Activated CD4-positive, alpha-beta T cell treated with anti-CD3 and anti-CD28 coated beads, Interleukin-2, amount 10 ng/mL, durations not matched to agents 24 days and 14 days (primary cell): ENCODE measurements at places on chromosomes 11 and 22. TPM values are rescaled to one million over a fixed set of nuclear protein-coding genes. Genes with fewer than 3 reads are reported as not detected.

DNA sequence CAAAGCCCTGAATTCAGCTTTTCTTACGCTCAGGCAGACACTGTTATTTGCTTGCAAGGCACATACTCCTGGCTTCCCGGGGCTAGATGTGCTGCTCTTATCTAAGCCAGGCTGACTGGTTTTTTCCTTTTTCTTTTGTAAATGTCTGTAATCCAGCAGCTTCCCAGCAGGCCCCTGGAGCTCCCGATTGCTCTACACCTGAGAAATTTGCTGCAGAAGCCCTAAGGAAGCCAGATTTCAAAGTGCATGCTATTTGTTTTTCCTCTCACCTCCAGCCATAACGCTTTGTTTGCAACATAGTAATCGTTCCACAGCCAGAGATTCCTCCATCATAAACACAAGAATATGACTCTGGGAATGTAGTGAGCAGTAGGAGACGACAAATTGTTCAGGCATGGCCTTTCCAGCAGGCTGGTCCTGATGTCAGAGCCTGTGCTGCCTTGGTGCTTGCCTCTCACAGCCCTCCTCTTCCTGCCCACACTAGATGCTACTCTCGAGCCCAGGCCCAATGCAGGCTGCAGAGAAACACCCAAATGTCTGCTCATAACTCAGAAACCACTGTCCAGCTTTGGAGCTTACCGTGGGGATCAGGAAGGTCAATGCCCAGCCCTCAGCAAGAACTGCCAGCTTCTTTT is 54.7 kb upstream of the SLC6A5 start:
- DNase-seq, result no peak
- H3K4me3 ChIP-seq, result no peak overlapping the region
- H3K27me3 ChIP-seq, result no peaks in the 10 kb centered on the region
- H3K4me1 ChIP-seq, result no peaks in the 10 kb centered on the region
- H3K27ac ChIP-seq, result no peak overlapping the region

DNA sequence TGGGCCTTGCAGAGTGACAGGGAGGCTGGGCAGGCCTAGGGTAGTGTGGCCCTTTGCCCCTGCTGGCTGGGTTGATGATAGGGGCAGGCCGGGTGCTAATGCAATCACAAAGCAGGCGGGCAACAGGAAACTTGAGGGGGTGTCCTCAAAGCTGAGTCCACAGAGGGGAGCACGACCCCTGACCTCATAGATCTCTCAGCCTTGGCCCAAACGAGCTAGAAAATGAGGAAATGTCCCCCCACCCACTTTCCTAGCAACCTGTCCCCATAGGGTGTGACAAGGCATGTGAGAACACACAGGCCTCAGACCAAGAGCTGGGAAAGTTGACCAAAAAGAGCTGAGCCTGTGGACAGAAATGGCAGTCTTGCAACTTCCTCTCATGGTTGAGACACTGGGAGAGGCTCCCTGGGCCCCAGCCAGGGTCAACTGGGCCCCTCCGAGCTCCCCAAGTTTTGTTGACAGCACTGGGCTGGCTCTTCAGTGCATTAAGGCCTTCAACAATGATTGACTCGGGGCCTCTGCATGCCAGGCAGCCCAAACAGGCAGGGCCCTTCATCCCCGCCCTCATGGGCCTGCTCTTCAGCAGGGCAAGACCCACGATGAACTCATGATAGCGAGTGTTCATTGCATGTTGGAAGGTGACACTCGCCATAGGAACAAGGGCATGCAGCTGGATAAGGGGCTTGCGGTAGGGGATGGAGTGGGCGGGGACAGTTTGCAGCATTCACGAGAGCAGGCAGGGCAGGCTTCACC is 9.8 kb upstream of the SPI1 start:
- H3K27me3 ChIP-seq, result no peaks in the 10 kb centered on the region
- H3K27ac ChIP-seq, result no peak overlapping the region
- no peak overlapping the region for H3K4me3 ChIP-seq
- no peaks in the 10 kb centered on the region for H3K36me3 ChIP-seq

The WNT7B gene
- not detected in 2 replicates for total RNA-seq

GRCh38 chr11:35311331-35311730 is 108.0 kb downstream of the SLC1A2 start:
- no peak overlapping the region for H3K4me3 ChIP-seq
- DNase-seq, result no peak
- H3K36me3 ChIP-seq, result no peaks in the 10 kb centered on the region

- H3K4me1 ChIP-seq, result no peaks in the 10 kb centered on the region
- H3K27ac ChIP-seq, result no peak overlapping the region
- DNase-seq, result no peak
- peaks cover 30% of the 10 kb centered on the region for H3K27me3 ChIP-seq
- no peaks in the 10 kb centered on the region for H3K36me3 ChIP-seq
Observed at GRCh38 chr11:19355601-19356000, 114.9 kb upstream of the E2F8 start.

GRCh38 chr22:46732513-46732912 is 5.5 kb downstream of the CERK start:
- H3K4me1 ChIP-seq, result peaks cover 32% of the 10 kb centered on the region
- no peak overlapping the region for H3K27ac ChIP-seq
- H3K4me3 ChIP-seq, result no peak overlapping the region
- H3K27me3 ChIP-seq, result no peaks in the 10 kb centered on the region

DNA sequence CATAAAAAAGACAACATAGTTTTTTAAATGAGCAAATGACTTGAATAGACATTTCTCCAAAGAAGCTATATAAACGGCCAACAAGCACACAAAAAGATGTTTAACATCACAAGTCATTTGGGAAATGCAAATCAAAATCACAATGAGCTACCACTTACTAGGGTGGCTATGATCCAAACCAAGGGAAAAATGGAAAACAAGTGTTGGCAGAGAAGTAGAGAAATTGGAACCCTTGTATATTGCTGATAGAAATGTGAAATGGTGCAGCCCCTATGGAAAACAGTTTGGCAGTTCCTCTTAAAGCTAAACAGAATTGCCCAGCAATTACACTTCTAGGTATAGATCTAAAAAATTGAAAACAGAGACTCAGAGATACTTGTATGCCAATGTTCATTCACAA is 29.0 kb downstream of the PAMR1 start:
- no peaks in the 10 kb centered on the region for H3K36me3 ChIP-seq
- no peak overlapping the region for H3K27ac ChIP-seq
- DNase-seq, result no peak
- H3K27me3 ChIP-seq, result peaks cover 5% of the 10 kb centered on the region
- no peaks in the 10 kb centered on the region for H3K4me1 ChIP-seq

DNA sequence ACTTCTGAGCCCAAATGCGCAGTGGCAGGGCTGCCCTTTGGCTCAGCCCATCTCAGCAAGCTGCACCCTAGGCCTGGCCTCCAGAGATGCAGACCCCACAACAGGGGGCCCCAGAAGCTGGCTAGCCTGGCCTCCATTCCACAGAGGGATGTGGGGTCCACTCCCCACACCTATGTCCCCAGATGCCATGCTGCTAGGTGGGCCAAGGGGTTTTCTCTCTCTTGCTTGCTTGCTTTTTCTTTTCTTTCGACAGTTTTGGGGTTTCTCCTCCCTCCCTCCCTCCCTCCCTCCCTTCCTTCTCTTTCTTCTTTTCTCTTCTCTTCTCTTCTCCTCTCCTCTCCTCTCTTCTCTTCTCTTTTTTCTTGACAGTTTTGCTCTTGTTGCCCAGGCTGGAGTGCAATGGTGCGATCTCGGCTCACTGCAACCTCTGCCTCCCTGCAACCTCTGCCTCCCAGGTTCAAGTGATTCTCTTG is 9.6 kb downstream of the SCARF2 start:
- no peaks in the 10 kb centered on the region for H3K36me3 ChIP-seq
- DNase-seq, result no peak
- peaks cover 56% of the 10 kb centered on the region for H3K27me3 ChIP-seq
- no peak overlapping the region for H3K4me3 ChIP-seq
- no peak overlapping the region for H3K27ac ChIP-seq
- peaks cover 13% of the 10 kb centered on the region for H3K4me1 ChIP-seq

DNA sequence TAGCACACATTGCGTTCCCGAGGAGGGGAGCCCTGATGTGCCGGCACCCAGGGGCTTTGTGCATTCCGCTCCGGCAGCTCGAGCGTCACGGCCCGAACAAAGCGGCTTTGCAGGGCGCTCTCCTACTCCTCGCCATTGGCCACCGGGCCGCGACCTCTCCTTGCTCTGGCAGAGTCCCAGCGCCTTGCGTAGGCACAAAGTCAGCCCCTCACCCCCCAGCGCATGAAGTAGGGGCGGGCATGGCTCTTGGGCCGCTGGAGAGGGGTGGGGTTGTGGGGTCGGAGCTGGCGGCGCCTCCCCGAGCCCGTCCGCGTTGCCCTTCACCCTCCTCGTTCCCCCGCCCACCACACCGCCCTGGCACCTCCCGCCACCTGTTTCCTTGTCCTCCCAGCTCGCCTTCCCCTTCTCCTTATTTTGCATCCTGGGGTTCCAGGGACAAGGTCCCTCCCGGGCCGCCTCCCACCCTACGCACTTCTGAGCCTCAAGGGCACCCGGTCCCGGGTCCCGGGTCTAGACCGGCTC is 753 bp upstream of the PPARA start:
- H3K4me3 ChIP-seq, result peak overlapping the region; percentile 84
- H3K27ac ChIP-seq, result no peak overlapping the region
- peaks cover 35% of the 10 kb centered on the region for H3K27me3 ChIP-seq

The SLC22A12 gene
- total RNA-seq, result not detected in 2 replicates

The ST3GAL4 gene
- total RNA-seq, result 12.3 and 13.3 TPM in 2 replicates

GRCh38 chr22:25110846-25111578 is 88.6 kb upstream of the CRYBB3 start:
- peaks cover 18% of the 10 kb centered on the region for H3K4me1 ChIP-seq
- peaks cover 11% of the 10 kb centered on the region for H3K36me3 ChIP-seq
- H3K4me3 ChIP-seq, result peak overlapping the region; percentile 81
- H3K27ac ChIP-seq, result peak overlapping the region; percentile 73
- peak; percentile 82 for DNase-seq

DNA sequence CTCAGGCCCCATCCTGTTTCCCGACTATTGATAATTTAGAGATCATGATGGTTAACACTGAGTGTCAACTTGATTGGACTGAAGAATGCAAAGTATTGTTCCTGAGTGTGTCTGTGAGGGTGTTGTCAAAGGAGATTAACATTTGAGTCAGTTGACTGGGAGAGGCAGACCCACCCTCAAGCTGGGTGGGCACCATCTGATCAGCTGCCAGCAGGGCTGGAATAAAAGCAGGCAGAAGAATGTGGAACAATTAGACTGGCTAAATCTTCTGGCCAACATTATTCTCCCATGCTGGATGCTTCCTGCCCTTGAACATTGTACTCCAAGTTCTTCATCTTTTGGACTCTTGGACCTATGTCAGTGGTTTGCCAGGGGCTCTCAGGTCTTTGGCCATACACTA is 1170.0 kb upstream of the CNTN5 start:
- H3K36me3 ChIP-seq, result no peaks in the 10 kb centered on the region
- H3K4me3 ChIP-seq, result no peak overlapping the region
- H3K27me3 ChIP-seq, result no peaks in the 10 kb centered on the region
- DNase-seq, result no peak
- H3K4me1 ChIP-seq, result no peaks in the 10 kb centered on the region

The OR51B5 gene
- not detected in 2 replicates for total RNA-seq

GRCh38 chr11:727859-728748 is 19.2 kb upstream of the TALDO1 start:
- H3K27ac ChIP-seq, result no peak overlapping the region
- no peak overlapping the region for H3K4me3 ChIP-seq
- peaks cover 5% of the 10 kb centered on the region for H3K27me3 ChIP-seq
- H3K4me1 ChIP-seq, result peaks cover 8% of the 10 kb centered on the region
- H3K36me3 ChIP-seq, result no peaks in the 10 kb centered on the region

The ANO5 gene
- total RNA-seq, result not detected in 2 replicates

The INSC gene
- 0.09 TPM in 1 of 2 replicates, not detected in the other for total RNA-seq

DNA sequence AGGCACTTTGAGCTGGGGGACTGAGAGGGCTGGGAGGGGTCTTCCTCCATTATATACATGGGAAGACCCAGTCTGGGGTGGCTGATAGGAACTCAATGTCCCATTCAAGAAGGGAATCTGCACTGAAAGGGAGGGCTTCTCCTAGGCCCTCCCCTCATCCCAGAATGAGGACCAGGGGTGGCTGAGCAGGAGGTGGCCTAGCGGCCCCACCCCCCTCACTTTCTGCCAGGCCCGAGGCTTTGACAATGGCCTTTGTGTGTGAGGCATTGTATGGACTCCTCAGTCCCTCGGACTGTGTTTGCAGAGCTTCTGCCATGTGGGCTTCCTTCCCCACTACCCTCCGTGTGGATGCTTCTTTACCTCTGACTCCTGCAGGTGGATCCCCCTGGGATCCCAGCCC is 65.7 kb downstream of the NECTIN1 start:
- no peaks in the 10 kb centered on the region for H3K4me1 ChIP-seq
- H3K4me3 ChIP-seq, result no peak overlapping the region
- H3K27me3 ChIP-seq, result no peaks in the 10 kb centered on the region
- no peaks in the 10 kb centered on the region for H3K36me3 ChIP-seq
- H3K27ac ChIP-seq, result no peak overlapping the region

- H3K4me1 ChIP-seq, result peaks cover 7% of the 10 kb centered on the region
- H3K36me3 ChIP-seq, result peaks cover 3% of the 10 kb centered on the region
- no peak overlapping the region for H3K4me3 ChIP-seq
- no peak for DNase-seq
- H3K27me3 ChIP-seq, result no peaks in the 10 kb centered on the region
Observed at GRCh38 chr11:68968306-68969250, 12.2 kb downstream of the MRGPRD start.

- H3K27ac ChIP-seq, result peak overlapping the region; percentile 30
- peaks cover 47% of the 10 kb centered on the region for H3K36me3 ChIP-seq
- H3K27me3 ChIP-seq, result no peaks in the 10 kb centered on the region
- no peak overlapping the region for H3K4me3 ChIP-seq
Observed at GRCh38 chr11:121476379-121477032, 23.7 kb upstream of the SORL1-AS1 start.

The DUSP8 gene
- total RNA-seq, result 0.86 and 1.6 TPM in 2 replicates

The SLC22A9 gene
- total RNA-seq, result not detected in 2 replicates

DNA sequence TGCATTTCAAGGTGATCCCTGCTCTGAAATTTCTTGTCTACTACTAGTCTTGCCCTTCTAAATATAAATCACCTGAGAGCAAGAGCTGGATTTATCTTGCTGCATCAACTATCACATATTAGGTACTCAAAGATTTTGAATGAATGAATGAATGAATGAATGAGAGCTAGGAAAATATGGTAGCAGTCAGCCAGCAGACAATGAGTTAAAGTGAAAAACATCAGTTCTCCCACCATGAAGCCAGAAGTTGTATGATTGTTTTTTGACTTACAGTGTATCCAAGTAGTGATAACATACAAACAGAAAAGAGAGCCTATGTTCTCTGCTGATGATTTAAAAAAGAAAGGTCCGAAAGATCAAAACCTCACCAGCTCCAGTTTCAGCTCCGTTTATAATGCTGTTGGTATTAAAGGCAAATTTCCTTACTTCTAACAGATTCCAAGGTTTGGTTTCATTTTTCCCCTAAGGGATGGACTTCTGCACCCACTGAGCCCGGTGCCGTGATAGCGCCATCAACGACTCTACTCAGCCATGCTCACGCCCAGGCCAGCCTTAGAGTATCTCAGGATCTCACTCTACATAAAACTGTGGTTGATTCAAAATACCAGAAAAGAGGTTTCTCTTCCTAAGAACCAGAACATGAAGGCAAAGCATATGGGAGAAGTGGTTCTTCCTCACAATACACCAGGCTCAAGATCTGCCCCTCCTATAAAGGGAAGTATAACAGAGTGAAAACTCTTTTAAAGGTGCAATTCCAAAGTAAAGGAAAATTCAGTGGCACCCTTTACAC is 92.0 kb downstream of the SGSM3 start:
- peak overlapping the region; percentile 98 for H3K4me3 ChIP-seq
- peaks cover 24% of the 10 kb centered on the region for H3K36me3 ChIP-seq
- DNase-seq, result peak; percentile 77
- H3K4me1 ChIP-seq, result peaks cover 56% of the 10 kb centered on the region
- H3K27me3 ChIP-seq, result no peaks in the 10 kb centered on the region

The GANAB gene
- total RNA-seq, result 251 and 257 TPM in 2 replicates
